Activated CD4-positive, alpha-beta T cell treated with anti-CD3 and anti-CD28 coated beads, Interleukin-2, amount 50 U/mL, for 4 hours (primary cell): ENCODE measurements at places on chromosomes 1 and 21.

- no peak for DNase-seq
Observed at GRCh38 chr1:36768486-36769178, 265.7 kb downstream of the GRIK3 start.

DNA sequence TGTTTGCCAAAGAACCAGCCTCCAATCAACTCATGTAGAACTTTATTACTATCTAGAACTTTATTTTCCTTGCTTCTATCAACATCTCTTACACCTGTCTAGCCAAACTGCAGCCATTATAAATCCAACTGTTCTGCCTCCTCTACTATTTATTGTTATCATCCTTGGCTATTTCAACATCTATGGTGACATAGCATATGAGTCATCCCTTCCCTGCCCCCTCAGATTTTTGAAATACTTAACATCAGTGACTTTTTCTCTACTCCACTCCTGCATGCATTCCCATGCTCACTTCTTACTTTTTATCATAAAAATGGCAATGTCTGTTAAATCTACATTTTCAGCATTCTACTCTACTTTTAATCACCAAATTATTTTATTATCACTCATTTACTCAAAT lies 544.9 kb upstream of the NEGR1 start:
- no peak for DNase-seq

GRCh38 chr1:239274242-239274830 lies 112.0 kb upstream of the CHRM3 start:
- DNase-seq = no peak

GRCh38 chr1:49333906-49334305 lies 557.2 kb upstream of the BEND5 start:
- DNase-seq = no peak

- DNase-seq = no peak
Observed at GRCh38 chr1:87130438-87130837, 198.2 kb upstream of the LMO4 start.

DNA sequence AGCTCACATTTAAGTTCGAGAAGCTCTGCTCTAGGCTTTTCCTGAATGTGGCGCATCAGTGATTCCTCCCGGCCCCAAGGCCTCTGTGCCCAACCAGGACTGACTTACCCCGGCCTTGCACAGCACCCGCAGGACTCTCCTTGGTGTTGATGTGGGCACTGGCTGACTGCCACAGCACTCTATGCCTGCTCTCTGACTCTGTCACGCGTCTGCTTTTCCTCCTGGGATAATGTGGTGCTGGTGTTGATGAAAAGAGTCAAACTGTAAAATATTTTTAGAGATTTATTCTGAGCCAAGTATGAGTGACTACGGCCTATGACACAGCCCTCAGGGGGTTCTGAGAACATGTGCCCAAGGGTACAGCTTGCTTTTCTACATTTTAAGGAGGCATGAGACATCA lies 15.5 kb upstream of the SLC2A5 start:
- no peak for DNase-seq

DNA sequence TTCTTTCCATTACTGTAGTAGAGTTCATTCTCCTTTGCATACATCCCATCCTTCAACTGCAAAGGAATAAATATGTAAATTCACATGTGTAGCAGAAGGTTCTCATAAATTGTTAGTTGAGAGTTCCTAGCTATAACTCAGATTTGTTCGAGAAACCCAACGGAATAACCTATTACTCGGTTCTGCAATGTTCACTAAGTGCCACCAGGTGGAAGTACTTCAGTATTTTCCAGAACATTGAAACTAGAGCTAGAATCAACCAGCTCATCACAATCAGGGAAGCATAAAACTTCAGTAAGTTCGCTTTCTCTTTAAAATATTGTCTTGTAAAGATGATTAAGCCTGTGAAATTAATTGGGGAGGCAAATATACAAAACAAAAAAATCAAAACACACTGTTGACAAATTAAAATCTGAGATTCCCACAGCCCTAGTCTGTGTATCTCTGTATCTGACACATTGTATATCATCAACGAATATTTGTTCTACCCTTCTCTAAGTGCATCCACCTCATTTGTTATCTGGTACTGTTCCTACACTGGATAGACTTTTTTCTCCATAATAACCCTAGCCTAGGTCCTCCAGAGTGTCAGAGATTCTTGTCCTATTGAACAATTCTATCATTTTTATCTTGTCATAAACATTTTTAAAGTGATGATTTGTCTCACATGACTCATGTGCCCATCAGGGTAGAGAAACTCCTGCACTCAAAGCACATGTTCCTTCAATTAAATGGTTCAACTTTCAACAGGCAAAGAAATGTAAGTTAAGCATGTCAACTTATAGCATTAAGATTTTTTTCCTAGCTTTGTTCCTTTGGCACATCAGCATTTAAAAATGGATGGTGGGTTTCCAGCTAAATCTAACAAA lies 31.9 kb downstream of the MROH9 start:
- no peak for DNase-seq

- DNase-seq = no peak
Observed at GRCh38 chr1:229031481-229032341, 239.2 kb upstream of the RAB4A start.

GRCh38 chr1:11576109-11576875 lies 77.9 kb downstream of the FBXO2 start:
- DNase-seq = no peak

DNA sequence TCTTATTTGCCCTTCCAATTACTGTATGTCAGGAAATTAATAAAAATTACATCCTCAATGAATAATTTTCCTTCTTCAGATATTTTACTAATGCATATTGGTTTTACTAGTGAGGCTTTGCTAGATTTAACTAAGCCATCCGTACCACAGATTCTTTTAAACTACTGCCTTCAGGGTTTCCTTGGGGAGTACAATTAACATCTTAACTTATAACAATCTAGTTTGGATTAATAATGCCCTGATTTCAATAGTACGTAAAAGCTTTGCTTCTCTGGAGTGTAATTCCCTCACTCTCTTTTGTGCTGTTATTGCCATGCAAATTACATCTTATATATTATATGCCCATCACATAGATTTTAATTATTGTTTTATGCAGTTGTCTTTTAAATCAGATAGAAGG lies 24.3 kb upstream of the F3 start:
- DNase-seq = no peak

DNA sequence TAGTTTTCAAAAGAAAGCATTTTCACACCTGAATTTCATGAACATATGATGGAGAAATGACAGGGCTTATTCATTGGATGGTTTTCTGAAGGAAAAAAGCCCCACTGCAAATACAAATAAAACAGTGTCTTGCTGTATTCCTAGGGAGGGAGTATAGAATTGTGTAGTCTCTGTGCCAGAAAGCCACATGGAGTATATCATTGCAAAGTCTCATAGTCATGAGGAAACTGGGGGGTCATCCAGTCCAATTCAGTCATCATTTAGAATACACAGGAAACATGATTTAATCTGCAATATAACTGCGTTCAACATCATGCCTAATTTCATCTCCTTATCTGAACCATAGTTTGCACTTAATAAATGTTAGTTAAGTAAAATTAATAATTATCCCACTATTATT lies 222.3 kb downstream of the NTNG1 start:
- DNase-seq = no peak

GRCh38 chr1:53592521-53592982 lies 133.4 kb downstream of the DMRTB1 start:
- no peak for DNase-seq

- no peak for DNase-seq
Observed at GRCh38 chr1:168365719-168366479, 85.2 kb downstream of the TBX19 start.

DNA sequence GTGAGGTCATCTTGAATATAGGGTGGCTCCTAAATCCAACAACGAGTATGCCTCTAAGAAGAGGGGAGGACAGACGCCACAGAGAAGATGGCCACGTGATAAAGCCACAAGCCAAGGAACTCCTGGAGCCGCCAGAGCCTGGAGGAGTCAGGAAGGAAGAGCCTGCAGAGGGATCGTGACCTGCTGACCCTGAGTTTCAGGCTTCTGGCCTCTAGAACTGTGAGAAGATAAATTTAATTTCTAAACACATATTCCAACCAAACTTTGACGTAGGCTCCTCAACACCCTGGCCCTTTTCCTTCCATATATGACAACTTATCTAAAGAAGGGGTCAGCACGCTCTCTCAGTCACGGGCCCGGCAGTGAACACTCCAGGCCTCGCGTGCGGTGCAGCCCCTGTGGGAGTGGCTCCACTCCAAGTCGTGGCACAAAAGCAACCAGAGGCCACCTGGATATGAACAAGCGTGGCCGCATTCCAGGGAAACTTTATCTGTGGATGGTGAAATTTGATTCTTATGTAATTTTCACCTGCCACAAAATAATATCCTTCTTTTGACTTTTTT lies 138.6 kb upstream of the AJAP1 start:
- no peak for DNase-seq

DNA sequence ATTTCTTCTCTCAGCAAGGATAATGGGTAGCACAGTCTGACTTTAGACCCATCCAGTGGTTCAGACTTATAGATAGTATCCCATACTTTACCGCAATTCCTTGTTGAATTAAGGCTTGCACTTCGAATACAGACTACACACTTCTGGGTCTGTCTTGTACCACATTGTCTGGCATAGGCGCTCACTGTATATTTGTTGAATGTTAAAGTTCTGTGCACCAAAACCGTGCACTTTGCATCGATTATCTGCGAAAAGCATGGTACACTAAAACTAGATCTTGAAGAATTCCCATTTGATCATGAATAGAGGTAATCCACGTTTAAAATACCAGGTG lies 556 bp upstream of the RYR2 start:
- no peak for DNase-seq

- no peak for DNase-seq
Observed at GRCh38 chr1:180854456-180854855, 58.2 kb upstream of the KIAA1614 start.

DNA sequence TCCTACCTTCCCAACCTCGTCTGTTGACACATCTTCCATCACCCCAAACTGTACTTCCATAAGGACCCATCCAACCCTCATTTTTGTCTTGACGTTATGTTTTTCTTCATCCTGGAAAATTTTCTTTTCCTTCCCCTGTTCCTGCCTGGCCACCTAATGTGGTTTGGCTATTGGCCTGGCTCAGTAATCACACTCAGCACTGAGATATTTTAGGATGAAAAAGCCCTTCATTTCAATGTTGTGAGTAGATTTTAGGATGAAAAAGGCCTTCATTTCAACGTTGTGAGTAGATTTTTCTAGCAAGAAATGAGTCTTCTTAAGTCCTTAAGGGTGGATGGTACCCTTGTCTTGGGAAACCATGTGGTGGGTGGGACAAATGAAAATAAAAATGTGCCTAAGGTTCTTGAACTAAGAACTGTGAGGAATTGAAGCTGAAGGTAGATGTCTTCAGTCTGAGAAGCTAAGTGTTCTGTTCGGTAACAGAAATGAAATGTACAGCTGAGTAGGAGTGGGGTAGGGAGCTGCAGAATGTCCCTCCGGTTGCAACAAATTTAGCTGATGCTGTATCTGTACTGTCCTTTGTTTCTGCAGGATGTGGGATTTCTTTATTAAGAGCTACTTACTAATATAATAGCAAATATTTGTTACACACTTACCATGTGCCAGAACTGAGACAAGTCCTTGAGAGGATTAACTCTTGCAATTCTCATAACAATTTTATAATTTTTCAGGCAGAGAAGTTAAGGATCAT lies 36.1 kb downstream of the DNTTIP2 start:
- no peak for DNase-seq

- no peak for DNase-seq
Observed at GRCh38 chr1:116345011-116345410, 28.0 kb upstream of the ATP1A1 start.

GRCh38 chr1:178566187-178566586 lies 53.3 kb downstream of the TEX35 start:
- no peak for DNase-seq

DNA sequence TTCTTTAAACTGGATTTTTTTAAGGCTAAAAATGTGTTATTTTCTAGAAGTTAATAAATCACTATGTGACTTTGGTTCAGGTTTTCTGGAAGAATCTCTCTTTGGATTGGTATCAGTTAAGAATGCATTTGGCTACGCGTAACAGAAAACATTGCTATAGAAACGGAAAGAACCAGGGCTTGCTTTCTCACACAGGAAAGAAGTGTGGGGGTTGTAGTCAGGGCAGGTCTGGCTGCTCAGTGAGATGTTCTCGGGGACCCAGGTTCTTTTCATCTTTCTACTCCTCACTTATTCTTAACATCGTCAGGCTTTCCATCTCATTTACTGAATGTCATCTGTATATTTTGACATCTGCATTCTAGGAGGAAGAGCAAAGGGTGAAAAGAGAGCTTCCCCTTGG lies 191.4 kb downstream of the ZBTB18 start:
- no peak for DNase-seq

GRCh38 chr1:97758541-97759057 lies 162.2 kb downstream of the DPYD start:
- no peak for DNase-seq

- no peak for DNase-seq
Observed at GRCh38 chr1:88956003-88956402, 36.4 kb downstream of the KYAT3 start.

DNA sequence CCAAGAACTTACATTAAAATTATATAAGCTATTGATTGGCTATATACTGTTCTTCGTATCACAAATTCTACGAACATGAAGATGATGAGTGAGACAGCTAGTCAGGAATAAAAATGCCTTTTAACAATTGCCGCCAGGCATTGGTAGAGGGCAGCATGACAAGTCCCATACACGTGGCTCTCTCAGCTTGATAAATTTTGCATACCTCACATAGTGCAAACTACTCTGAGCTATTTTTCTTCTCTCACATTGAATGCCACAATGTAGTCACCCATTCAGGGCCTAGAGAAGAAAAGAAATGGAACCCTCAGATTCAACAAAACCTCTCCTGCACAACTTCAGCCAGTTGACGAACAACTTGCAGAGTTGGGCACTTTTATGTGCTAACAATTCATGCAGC lies 27.0 kb upstream of the FMO2 start:
- DNase-seq = no peak

DNA sequence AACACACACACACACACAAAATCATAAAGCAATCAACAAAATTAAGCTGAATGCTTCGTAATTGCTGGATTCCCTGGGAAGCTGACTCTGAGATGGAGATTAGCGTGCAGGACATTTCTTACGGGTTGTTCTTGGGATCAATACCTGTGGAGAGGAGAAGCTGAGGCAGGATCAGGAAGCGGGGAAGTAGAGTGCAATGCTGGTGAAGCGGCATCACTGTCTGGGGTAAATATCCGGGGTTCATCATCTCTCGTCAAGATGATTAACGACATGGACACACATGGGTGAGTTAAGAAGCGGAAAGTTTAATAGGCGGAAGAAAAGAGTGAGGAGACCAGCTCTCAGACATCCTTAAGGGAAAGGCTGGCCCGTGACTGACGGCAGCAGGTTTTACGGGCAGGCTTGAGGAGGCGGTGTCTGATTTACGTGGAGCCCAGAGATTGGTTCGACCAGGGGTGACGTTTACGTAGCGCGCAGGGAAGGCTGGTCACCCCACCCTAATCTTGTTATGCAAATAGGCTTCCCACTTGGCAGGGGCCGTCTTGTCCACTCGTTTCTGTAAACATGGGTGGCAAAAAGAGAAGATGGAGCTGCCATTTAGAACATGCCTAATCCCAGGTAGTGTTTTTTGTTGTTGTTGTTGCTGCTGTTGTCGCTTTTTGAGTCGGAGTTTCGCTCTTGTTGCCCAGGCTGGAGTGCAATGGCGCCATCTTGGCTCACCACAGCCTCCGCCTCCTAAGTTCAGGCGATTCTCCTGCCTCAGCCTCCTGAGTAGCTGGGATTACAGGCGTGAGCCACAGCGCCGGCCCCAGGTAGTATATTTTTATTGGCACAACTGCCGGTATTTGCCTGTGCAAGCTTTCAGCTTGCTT lies 135.6 kb upstream of the KCNJ15 start:
- DNase-seq = no peak

GRCh38 chr21:28148400-28149064 lies 844.1 kb downstream of the LTN1 start:
- DNase-seq = no peak
